ENCODE measurements at places on chromosomes 1 and 21.

DNA sequence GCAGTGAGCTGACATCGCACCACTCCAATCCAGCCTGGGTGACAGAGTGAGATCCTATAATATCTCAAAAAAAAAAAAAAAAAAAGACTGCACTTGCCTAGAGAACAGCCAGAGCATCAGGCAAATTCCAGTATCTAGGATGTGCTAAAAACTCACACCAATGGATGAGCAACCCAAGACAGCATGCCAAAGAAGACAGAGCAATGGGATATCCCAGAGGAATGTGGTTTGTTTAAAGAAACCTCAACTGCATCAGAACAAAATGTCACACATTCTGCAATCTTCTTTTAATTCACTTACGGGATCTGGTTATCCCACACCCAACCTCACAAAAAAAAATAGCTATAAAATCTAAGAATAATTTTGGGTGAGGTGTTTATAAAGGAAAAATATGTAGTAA is 7.3 kb downstream of the KCNH1 start:
- no peak for DNase-seq

GRCh38 chr1:209597499-209597898 is 14.0 kb downstream of the CAMK1G start:
- DNase-seq: no peak

GRCh38 chr1:19274636-19275035 is 13.9 kb downstream of the AKR7A3 start:
- DNase-seq: no peak

GRCh38 chr1:21337454-21337927 is 47.2 kb upstream of the ECE1 start:
- DNase-seq: no peak

GRCh38 chr1:27027575-27028250 is 15.1 kb upstream of the TENT5B start:
- DNase-seq: no peak

DNA sequence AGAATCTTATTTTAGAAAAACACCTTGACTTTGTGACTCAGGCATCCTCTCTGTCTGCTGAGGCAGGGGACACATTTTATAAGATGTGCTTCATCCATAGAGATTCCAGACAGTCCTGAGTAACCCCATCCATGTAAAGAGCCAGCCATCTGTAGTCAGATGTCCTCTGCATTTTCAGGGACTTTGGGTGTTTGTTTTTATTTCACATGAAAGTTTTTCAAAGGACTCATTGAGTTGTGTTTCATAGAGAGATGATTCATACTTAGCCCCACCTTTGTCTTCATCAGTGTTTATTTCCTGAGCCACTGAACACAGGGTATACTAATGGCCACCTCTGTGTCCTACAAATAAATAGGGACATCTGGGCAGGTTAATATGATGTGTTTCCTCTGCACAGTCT is 280.4 kb downstream of the CACNA1E start:
- no peak for DNase-seq

GRCh38 chr1:76371941-76372340 is 297.4 kb downstream of the ST6GALNAC3 start:
- DNase-seq: no peak

DNA sequence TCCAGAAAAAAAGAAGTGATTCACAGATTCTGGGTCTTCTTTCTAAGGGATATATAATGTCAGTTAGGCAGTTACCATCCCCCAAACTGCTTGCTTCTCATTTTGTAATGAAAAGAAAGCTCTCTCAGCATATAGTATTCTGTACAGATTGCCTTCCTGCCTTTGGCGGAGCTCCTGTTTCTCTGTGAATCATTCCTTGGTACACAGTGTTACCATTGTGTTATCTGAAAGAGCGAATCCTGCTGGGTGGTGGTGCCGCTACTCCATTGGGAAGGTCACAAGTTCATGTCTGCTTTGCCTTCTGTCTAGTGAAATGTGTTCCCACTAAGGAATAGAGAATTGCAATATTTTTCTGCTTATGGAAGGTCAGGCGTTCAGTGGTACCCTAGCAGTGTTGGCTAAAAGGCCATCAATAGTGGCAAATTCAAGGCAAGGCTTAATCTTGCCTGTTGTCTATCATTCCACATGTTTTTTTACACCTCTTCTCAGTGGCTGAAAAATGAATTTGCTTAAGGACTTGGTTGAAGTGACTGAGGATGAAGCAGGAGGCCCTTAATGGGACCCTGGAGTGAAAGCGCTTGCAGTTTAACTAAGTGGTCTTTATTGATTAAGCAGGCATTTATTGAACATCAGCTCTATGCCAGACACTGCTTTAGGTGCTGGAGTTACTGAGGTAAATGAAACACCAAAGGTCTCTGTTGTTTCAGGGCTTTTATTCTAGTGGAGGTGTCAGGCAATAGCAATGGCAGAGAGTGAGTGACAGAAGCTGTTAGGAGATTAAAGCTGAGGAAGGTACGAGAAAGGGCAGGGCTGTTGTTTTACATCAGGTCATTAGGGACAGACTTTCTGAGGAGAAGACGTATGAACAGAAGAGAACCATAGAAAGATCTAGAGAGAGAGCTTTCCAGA is 186.7 kb downstream of the PDE4B start:
- no peak for DNase-seq

DNA sequence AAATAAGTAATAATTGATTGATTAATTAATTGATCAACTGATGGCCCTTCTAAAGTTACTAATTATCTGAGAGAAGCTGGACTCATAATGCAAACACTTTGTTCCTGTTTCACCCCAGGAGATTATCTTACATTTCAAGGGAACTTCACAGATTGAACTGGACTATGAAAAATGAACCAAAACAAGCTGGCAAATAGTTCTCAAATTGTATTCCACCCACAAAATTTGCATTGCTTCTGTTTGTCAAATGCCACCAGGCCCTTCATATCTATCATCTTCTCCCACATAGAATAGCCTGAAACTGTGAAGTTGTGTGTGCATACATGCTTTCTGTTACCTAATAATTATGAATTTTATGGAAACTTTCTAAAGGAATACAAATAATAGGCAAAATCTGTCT is 104.0 kb downstream of the ZNF281 start:
- DNase-seq: no peak

- DNase-seq: peak; percentile 83
Measured at GRCh38 chr1:207828485-207829158, 76.8 kb downstream of the CD46 start.

DNA sequence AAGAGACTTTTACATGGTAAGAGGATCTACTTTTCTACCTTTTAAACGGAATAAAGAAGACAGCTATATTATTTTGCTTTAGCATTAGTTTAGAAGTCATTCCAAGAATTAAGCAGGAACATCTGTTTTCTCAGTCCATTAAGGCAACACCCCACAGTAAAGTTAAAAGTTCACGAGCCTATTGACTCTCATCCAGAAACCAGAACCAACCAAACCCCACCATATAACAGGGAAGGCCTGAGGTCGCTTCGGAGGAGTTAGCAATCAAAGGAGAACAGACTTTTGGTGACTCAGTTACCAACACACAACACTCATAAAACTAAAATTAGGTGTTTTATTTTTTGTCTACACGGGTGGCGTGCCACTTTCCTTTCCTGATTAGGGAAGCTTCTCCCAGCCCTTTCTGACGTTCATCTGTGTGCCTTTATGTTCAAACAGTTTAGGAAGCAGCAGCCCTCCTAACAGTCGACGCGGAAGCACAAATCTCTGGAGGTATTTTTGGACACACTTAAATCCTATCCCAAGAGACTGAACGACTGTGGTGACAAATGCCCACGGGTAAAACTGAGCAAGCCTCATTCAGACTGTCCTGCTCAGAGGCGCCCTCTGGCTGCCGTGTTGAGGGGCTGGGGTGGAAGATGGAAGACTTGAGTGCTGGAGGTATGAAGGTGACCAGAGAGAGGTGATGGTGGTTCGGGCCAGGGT is 8.6 kb upstream of the PLA2G2C start:
- DNase-seq: peak; percentile 28

Measured in KG1 (cell line).